ENCODE measurements at places on chromosomes 11 and 22.

GRCh38 chr11:36692704-36693103 is 94.7 kb upstream of the RAG2 start:
- DNase-seq: no peak

GRCh38 chr22:38699143-38699542 is 1.6 kb downstream of the JOSD1 start:
- DNase-seq: no peak

DNA sequence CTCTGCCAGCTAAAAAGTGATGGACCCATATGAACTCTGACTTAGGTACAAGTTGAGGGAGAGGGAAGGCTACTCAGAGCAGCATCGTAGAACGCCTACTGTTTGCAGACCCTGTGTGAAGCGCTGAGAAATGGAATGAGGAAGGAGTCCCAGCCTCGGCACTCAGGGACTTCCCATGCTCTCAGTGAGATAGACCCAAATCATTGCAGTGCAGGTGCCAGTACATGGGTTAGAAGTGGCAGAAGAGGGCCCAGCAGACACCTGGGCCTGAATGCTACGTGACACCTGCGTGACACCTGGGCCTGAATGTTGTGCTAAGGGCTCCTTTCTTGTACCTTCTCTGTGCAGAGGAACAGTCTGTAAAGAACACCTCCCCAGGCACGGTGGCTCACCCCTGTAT is 2.6 kb upstream of the PDGFB start:
- DNase-seq: no peak

- DNase-seq: no peak
These were observed 17.9 kb downstream of the SWAP70 start for GRCh38 chr11:9681583-9682372.

All from NCI-H524 (cell line).